ENCODE measurements at places on chromosomes 1 and 21.
A peak's percentile ranks its signal among the peaks of the same experiment; 100 is the strongest.

DNA sequence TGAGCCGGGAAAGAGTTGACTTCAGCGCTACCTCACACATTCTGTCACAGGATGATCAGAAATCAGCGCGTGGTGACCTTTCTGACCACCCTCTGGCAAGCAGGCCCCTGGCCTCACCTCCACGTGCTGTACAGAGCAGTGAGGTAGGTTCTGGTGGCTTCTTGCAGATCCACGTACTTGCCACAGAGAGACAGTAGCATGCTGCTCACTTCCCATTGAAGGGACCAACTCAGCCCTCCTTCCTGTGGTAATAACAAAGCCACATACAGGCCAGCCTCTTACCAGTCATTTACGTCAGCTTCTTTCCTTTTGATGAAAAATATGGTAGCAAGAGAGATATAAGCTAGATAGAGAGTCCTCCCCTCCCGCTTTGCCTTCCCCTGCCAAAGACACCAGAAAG is 200.7 kb downstream of the CHRM3 start:
- no peak for DNase-seq

- DNase-seq = peak; percentile 50
Measured at GRCh38 chr1:29584776-29585175, 348.5 kb downstream of the PTPRU start.

- no peak for DNase-seq
Measured at GRCh38 chr1:233668725-233669294, 54.9 kb downstream of the KCNK1 start.

- DNase-seq = no peak
Measured at GRCh38 chr1:178367151-178367550, 129.6 kb downstream of the CLEC20A start.

GRCh38 chr1:221076391-221076811 is 197.2 kb downstream of the HLX start:
- DNase-seq = no peak

GRCh38 chr1:156664767-156665411 is 12.3 kb downstream of the NES start:
- DNase-seq = no peak

DNA sequence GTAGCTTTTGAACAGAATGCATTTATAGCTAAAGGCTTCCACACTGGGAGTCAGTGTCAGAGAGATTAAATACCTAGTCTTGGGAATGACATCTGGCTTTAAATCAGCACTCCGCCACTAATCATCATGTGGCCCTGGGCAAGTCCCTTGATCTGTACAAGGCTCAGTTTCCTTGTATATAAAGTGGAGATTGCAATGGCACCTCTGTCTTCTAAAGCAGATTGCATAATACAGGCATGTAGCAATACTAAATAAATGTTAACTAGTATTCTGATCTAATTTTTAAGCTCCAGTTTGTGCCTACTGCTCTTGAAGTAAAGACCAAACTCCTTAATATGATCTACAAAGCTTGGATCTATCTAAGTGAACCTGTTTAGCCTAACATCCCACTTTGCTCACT is 249.4 kb downstream of the PLPP3 start:
- no peak for DNase-seq

DNA sequence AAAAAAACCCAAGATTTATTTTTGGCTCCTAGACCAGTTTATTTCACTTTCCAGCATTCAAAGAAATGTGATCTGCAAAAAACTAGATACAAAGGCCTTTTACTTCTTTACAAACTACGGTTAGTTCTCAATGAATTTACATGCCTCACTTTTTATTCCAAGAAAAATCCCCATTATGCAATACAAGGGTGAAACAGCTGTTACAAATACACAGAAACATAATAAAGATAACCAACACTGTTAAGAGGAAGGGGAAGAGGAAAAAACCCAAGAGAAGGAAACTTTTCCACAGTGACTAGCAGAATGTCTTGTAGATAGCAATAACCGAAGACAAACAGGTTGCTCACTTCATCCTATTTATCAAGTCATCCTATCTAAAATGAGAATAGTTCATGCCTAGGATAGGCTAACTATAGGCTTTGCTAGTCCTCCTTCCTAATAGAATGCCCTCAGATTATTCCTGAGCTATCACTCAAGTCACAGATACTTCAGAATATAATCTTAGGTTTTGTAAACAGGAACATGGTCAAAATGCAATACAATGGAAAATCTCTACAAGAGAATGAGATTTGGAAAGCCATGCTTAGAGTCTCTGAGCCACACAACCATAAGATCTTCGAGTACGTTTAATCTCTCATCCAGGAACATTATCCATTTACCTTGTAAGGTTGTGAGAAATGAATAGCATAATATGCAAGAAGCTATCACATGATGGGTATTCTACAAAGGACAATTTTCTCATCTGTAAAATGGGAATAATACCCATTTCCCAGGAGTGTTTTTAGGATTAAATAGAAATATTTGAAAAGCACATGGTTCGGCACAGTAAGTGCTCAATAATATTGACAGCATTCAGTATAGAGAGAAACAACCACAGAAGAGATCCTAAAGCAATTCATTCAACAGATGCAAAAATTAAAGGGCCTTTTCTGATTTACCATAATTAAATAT is 5.4 kb downstream of the PNRC2 start:
- DNase-seq = no peak

GRCh38 chr1:199282751-199283305 is 644.0 kb downstream of the PTPRC start:
- no peak for DNase-seq

GRCh38 chr1:4573526-4573925 is 80.9 kb upstream of the AJAP1 start:
- peak; percentile 52 for DNase-seq

- DNase-seq = no peak
Measured at GRCh38 chr1:17535300-17535936, 4.1 kb upstream of the ARHGEF10L start.
